Activated T-helper 1 cell treated with Interleukin-2 at 50 U/mL for 16 hours (primary cell): ENCODE measurements at places on chromosomes 4 and X.

DNA sequence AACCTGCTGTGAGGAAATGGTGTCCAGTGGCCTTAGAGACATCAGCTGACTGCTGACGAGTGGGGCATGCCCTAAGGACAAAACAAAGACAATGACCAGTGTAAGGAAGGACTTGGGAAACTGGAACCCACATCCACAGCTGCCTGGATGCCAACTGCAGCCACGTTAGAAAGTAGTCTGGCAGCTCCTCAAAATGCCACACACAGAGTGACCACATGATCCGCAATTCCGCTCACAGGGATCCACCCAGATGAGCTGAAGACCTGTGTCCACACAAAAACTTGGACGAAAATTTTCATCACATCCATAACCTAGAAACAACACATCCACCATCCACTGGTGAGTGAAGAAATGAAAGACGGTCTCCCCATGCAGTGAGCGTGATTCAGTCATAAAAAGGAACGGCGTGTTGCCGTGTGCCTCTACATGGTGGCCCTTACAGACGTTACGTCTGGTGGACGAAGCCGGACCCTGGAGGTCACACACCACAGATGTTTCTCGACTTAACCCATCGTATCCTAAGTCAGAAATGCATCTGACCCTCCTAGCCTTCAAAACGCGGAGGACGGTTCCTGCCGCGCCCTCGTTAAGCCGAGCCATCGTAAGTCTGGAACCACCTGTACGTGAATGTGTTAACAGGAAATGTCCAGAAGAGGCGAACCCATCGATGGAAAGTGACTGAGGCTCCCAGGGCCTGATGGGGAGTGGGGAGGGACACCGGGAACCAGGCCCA is 40.6 kb upstream of the MXD4 start:
- DNase-seq, result no peak

DNA sequence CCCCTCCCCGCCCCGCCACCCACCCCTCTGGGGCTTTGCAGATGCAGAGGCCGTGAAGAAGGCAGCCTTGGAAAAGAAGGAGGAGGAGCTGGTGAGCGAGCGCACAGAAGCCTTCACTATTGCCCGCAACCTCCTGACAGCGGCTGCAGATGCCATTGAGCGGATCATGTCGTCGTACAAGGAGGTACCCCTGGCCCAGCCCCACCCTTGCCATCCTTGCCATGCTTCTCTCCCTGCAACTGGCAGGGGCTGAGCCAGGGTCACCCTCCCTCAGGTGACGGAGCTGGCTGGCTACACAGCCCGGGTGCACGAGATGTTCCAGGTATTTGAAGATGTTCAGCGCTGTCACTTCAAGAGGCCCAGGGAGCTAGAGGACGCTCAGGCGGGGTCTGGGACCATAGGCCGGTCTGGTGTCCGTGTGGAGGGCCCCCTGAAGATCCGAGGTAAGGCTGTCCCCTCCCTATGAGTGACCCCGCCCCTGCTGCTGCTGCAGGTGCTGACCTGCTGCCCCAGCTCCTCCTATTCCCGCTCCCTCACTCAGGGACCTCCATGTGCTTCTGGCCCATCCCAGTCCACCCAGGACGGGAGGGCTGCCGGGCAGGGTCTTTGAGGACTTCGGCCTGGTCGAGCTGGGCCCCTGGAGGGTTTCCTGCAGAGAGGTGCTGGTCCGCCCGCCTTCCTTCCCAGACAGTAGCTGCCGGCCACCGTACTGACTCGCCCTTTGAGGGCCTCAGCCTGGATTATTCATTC is 11.6 kb downstream of the ABCD1 start:
- DNase-seq, result no peak

DNA sequence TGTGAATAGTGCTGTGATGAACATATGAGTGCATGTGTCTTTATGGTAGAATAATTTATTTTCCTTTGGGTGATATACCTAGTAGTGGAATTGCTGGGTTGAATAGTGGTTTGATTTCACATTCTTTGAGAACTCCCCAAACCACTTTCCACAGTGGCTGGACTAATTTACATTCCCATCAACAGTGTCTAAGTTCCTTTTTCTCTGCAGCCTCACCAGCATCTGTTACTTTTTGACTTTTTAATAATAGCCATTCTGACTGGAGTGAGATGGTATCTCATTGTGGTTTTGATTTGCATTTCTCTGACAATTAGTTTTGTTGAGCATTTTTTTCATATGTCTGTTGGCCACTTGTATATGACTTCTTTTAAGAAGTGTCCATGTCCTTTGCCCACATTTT is 29.1 kb downstream of the JADE3 start:
- no peak for DNase-seq

GRCh38 chr4:22478426-22478825 is 37.4 kb downstream of the ADGRA3 start:
- no peak for DNase-seq

DNA sequence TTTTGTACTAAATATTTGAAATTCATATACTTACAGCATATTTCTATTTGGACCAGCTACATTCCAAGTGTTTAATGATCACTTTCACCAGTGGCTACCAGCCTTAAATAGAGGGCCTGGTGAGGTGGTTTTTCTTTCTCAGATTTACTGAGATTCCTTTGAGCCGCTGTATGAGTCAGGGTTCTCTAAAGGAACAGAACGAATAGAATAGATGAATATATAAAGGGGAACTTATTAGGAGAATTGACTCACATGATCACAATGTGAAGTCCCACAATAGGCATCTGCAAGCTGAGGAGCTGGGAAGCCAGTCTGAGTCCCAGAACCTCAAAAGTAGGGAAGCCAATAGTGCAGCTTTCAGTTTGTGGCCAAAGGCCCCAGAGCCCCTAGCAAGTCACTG is 146.2 kb upstream of the TLL1 start:
- no peak for DNase-seq

- no peak for DNase-seq
Measured at GRCh38 chr4:177484613-177485021, 42.4 kb upstream of the AGA start.

GRCh38 chr4:624705-625590 is at the start of gene PDE6B:
Gene PDE6B, plus strand, starts transcription at chr4:625573. Its CDS starts 54 bp downstream, at chr4:625627.
- no peak for DNase-seq

GRCh38 chrX:257681-258289 is 23.4 kb upstream of the PLCXD1 start:
- DNase-seq, result no peak

DNA sequence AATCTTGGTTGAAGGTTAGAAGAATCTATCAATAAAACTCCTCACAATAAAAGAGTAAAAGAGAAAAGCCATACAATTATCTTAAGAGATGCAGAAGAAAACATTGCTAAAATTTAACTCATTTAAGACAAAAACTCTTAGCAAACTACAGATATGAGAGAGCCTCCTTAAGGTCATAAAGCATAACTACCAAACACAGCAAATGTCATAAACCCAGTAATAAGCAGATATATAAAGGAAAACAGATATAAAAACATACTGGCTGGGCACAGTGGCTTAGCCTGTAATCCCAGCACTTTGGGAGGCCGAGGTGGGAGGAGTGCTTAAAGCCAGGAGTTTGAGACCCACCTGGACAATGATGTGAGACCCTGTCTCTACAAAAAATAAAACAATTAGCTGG is 165.3 kb downstream of the FAM13A start:
- no peak for DNase-seq

DNA sequence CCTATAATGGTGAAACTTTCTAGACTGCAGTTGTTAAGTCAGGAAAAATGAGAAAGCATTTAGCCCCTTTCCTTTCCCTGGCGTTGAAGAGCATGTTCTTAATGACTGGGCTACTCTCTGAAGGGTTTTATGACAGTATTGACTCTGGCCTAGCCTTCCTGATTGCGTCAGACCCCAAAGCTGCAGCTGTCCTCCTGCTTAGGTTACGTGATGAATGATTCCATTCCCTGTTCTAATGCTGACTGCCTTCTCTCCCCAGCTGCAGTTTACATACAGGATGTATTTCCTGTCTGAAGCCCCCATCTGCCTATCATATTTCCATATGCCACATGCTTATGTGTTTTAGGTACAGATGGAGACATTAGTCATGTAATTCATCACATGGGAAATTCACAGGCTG is 105.8 kb upstream of the EGFL6 start:
- DNase-seq, result no peak

GRCh38 chrX:151085207-151085606 is 91.2 kb upstream of the GPR50 start:
- DNase-seq, result no peak

DNA sequence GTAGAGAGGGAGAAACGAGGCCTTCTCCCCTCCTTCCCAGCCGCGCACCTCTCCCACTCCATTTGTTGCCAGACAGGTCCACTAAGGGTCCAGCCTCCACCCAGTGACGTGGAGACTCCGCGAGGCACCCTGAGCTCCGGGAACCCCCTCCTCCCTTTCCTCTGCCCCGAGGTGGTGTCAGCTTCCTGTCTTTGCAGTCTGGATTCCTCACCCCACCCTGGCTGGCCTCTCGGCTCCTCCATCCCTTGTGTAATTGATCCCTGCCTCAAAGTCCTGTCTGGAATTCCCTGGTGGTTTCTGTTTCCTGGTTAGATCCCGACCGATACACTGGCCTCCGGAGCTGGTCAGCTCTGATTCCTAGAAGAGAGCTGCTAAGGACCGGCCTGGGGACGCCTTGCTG is 105.9 kb upstream of the SCOC start:
- DNase-seq, result no peak

DNA sequence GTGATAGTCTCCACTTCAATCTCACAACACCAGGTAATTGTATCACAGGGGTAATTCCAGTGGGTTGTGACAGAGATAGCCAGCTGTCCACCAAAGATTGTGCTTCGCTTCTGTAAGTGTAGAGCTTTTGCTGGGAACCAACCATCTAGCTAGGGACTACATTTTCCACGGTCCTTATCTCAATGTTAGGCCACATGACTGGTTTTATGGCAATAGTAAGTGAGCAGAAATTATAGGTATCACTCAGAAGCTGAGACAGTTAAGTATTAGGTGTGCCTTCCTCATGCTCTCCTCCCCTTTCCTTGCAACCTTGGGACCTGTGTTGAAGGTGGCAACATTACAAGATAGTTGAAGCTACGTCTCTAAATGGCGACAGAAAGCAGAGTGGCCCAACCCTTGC is 108.8 kb upstream of the NALF2 start:
- DNase-seq, result no peak

GRCh38 chrX:1218286-1218685 is 5.8 kb upstream of the CRLF2 start:
- no peak for DNase-seq

- DNase-seq, result no peak
Measured at GRCh38 chr4:82419451-82419850, 10.8 kb downstream of the HNRNPDL start.

DNA sequence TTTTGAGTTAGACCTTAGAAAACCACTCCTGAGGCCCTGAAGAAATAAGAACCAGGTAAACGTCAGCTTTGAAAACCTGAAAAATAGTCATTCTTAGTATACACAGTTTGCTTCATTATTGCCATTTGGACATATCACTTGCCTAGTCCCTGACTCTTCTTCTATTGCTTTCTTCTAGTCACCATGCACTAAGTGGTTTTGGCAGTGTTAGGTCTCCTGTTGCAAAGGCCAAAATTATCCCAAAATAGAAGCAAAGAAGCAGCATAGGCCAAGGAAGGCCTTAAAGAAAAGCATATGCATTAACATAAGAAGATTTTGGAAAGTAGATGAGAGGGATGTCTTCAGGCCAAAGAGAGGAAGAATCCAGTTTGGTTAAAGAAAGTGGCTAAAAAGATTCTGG is 24.1 kb upstream of the SMPX start:
- no peak for DNase-seq
